Fibroblast of skin of left biceps (primary cell): ENCODE measurements at places on chromosomes 4 and X.

DNA sequence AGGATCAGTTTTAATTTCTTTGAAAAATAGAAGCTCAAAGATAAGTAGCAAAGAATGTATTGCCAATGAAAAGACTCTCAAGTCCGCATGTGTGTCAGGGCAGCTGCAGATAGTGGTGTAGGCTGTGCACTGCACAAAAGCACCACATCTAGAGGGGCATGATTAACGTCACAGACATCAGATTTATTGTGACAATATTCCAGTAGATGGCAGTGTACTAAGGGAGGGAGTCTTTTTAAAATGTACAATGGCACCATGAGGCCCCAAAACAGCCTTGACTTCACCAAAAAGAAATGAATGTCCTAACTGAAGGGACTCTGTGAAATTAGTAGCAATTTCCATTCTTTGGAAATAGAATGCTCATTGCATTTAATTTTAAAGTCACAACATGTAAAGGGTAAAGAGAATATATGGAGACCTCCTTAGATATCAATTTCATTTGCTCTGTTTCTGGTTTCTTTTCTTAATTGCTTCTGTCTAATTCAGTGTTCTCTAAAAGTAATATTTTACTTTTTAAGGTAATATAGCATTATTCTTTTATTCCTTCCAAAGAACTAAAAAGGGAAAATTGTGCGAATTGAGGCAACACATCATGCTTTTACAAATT lies 98.4 kb downstream of the ZNF827 start:
- peak; percentile 21 for DNase-seq

DNA sequence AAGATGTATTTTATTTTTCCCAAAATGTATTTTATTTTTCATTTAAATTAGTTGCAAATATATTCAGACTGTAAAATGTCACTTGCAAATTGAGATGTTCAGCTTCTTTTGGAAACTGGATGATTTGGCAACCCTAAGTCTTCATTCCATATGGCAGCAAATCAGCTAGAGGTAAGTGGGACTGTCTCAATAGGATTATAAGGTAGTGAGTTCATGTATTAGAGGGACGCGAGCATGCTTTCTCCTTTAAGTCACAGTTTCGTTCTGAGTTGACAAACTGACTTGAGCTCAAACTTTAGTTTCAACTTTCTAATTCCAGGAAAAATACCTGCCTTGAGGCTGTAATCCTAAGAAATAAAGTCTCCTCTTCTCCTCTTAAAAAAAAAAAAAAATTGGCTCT lies 44.2 kb upstream of the TMEM131L start:
- DNase-seq, result no peak

GRCh38 chr4:20646287-20646686 lies 54.0 kb upstream of the PACRGL start:
- DNase-seq, result no peak

DNA sequence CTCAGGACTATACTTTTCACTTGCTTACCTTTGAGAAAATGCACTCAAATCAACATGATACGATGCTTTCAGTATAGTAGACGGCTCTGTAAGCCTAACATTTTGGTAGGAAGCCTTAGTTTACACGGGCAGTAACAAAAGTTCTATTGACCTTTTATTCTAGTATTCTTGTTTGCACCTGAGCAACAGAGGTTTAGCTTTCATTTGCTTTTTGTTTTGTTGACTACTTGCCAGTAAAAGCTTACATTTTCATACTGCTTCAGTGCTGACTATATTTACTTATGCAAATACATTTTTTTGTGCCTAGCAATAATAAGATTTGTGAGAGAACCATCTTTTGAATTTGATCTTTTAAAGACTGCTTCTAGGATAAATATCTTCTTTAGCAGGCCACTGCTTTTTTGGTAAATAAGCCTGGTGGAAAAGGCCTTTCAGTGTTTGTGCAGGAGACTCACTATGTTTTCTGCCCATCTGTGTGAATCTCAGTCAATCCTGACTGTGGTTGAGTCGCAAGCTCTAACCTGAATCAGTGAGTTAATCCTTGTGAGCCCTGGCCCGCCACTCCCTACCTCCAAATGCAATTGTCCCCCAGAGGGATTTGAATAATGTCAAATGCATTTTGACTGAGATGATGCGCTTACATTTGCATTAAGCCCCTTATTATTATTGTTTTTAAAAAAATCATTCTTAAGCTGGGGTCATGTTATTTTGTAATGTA lies 21.9 kb downstream of the FHIP1A start:
- DNase-seq, result no peak

- no peak for DNase-seq
These were observed 1167.2 kb upstream of the PABPC4L start for GRCh38 chr4:135368831-135369230.

DNA sequence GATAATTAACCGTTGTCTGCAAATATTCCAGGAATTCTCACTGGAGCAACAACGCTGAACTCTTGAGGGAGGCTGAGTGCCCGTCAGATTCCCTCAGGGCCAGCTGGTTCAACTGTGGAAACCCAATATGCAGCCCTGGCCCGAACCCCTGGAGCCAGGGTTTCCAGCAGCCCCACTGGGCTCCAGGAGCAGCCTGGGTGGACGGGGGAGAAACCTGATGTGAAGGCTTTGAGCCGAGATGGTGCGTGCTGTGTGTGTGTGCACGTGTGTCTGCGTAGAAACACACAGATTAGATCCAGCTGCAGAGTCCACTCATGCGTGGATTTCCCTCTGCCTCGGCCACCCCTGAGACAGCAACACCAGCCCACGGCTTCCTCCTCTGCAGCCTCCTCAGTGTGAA lies 19.4 kb upstream of the SLC25A6 start:
- no peak for DNase-seq

DNA sequence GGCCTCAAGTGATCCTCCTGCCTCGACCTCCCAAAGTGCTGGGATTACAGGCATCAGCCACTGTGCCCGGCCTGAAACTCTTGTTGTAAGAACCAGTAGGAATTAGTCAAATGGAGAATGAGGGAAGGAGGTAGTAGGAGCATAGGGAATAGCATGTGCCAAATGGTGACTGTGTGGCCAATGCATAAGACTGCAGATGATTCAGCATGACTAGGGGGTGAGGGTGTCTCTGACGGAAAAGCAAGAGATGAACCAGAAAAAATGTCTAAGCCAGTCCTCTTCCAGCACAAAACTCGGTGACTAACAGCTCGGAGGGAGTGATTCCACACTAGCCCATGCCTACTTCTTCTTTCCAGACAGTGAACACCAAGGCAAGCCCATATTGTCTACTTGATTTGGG lies 58.2 kb upstream of the DUSP21 start:
- peak; percentile 3 for DNase-seq

DNA sequence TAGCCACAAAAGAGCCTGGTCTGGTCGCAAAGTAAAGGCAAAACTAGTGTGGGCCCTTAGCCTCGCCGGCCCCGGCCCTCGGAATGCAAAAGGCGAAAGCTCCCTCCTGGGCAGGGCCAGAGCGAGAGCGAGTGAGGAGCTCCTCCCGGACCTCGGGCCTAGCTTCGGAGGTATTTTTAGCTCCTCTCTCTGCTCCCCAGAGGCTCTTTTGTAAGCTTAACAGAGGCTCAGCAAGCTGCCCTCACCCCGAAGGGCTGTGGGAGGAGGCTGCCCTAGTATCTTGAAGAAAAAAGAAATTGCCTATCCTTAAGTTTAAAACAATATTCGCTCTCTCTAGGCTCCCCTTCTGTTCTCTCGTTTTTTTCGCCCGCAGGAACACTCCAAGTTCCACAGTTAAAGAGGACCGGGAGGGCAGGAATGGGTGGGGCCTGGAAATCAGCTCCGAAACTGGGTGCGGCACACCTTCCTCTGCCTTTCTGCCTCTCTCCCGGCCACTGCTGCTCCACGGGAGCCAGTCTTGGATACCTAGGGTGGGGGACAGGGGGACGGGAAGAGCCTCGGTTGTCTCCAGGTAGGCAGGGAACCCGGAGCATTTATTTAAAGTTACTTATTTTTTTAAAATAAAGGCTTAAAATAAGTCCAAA lies 12.1 kb downstream of the HAND2 start:
- DNase-seq, result no peak

GRCh38 chr4:70687392-70687791 lies 940 bp upstream of the UTP3 start:
- no peak for DNase-seq

GRCh38 chrX:124228849-124229248 lies 103.6 kb upstream of the TEX13D start:
- no peak for DNase-seq

- no peak for DNase-seq
These were observed 791.6 kb downstream of the TRIML1 start for GRCh38 chr4:188930822-188931221.

DNA sequence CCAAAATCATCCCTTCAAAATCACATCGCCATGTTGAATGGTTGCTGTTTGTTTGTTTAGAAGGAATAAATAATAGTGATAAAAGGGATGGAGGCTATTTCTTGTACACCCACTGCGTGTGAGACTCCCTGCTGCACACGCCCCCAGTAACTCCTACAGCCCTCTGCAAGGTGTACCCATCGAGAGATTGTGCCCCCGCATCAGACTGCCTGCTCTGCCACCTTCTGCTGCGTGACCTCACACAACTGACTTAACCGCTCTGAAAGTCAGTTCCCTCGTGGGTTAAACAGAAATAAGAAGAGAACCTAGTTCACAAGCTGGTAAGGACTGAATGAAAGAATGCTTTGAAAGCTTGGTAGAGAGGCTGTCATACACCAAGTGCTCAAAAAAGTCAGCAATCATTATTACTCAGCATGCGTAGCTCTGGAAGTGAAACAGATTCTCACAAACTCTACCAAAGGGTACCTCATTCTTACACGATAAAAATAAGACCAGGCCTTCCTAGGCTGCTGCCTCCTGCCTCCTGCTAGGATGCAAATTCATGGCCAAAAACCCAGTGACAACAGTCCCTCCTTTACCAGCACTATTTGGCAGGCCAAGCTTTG lies 147.1 kb downstream of the CPEB2 start:
- no peak for DNase-seq

DNA sequence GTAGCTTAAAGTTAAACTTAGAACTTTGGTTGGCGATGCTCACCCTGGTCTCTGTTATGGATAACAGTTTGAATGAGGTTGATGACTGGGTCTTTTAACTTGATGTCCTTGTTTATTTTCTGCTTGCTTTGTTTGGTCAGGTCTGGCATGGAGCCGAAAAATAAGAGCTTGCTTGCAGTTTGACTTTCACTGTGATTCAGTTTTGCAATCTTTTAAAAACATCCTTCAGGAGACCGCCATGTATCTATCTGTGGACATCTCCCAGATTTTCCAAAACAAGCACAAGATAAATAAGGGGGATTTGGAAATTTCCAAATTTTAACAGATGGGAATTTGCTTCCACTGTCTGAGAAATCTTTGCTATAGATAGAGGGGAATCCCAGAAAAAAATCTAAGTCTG lies 246.7 kb downstream of the PALLD start:
- no peak for DNase-seq

GRCh38 chrX:67207912-67208311 lies 335.9 kb upstream of the AR start:
- no peak for DNase-seq

- DNase-seq, result no peak
These were observed 24.3 kb upstream of the DKK2 start for GRCh38 chr4:107060388-107060787.

- DNase-seq, result no peak
These were observed 8.5 kb upstream of the PPEF1 start for GRCh38 chrX:18698737-18699650.

- DNase-seq, result peak; percentile 44
These were observed 121.6 kb upstream of the FAT1 start for GRCh38 chr4:186845137-186845842.

- DNase-seq, result no peak
These were observed 86.3 kb downstream of the FBXL5 start for GRCh38 chr4:15568821-15569220.

DNA sequence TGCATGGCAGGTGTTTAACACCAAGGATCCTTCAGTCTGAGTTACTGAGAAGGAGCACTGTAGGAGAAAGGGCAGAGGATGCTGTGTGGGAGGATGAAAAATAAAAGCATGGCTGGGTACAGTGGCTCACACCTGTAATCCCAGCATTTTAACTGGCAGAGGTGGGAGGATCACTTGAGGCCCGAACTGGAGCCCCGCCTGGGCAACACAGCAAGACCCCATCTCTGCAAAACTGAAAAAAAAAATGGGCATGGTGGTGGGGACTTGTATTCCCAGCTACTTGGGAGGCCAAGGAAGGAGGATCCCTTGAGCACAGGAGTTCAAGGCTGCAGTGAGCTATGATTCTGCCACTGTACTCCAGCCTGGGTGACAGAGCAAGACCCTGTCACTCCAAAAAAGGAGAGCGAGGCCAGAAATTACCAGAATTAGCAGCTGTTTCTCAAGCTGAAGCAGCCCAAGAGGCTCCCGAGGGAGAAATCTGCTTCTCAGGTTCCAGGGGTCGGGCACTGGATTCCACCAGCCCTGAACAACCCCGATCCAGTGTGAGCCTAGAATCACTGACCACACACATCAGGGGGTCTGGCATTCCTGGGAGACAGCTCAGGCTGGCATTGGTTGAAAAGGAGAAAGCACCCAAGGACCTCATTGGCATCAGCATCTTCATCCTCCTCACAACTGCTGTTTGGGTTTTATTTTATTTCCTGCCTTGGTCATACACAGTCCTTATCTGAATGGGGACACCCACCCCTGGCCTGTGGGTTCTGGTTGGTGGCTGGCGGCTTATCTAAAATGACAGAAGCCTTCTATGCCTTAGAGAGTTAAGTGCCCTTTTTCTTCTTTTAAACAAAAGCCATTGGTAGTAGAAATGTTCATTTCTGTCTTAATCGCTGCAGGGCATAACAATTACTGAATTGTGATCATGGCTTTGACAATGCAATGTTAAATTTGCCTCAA lies 66.3 kb upstream of the TRIM2 start:
- DNase-seq, result no peak

DNA sequence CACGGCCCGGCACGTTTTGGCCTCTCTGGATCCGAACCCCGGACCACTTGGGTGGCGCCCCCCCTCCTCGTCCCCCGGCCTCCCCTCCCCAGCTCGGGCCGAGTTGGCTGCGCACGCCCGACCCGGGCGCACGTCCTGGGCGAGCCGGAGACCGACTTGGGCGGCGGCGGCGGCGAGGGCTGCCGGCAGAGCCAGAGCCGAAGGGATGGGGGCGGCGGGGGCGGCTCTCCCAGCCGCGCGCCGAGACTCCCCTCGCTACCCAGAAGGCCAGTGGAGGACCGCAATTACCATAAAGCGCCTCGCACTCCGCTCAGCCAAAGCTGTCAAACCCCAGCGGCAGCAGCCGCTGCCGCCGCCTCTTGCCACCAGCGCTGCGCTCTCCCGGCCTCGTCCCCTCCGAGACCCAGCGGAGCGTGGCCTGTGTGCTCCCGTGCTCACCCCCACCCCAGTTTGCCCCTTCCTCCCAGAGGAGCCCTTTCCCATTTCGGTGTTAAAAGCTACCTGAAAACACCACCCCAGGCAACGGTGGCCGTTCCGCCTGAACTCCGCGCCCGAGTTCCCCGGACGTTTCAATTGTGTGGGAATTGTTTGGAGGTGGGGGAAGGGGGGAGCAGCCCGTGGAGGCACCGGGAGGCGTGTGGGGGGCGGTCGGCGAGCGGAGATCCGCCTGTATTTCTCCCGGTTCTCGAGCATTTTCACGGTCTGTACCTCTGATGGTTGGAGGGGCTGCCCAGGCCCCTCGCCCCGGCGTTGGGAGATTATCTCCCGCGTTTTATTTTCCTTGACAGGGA lies 701 bp upstream of the BCOR start:
- DNase-seq, result no peak
